Activated naive CD8-positive, alpha-beta T cell treated with anti-CD3 and anti-CD28 coated beads for 36 hours (primary cell): ENCODE measurements at places on chromosomes 5 and 9.

DNA sequence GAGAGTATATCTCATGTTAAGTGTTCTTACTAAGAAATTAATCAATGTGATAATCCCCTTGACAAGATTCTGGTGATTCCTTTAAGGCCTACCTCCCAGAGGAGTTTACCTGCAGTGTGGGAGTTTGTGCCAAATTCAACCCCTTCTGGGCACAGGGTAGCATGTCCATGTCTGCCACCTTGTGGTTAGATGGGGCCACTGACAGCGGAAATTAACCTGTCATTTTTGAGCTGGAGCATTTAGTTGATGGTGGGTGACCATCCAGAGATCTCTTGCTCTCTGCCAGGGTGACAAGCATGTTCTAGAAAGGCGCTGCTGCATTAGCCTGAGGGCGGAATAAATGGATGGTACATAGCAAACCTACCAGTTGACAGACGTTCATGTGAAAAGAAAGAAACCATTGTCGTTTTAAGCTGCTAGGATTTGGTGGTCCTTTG is 132.2 kb downstream of the FBXO4 start:
- no peaks in the 10 kb centered on the region for H3K36me3 ChIP-seq
- DNase-seq, result peak; percentile 36
- H3K27ac ChIP-seq, result no peak overlapping the region
- H3K4me1 ChIP-seq, result no peaks in the 10 kb centered on the region
- H3K4me3 ChIP-seq, result no peak overlapping the region

GRCh38 chr9:111857555-111858211 is 38.9 kb upstream of the UGCG start:
- no peaks in the 10 kb centered on the region for H3K27me3 ChIP-seq
- DNase-seq, result no peak
- no peaks in the 10 kb centered on the region for H3K4me1 ChIP-seq

- peak overlapping the region; percentile 78 for H3K4me3 ChIP-seq
- H3K27me3 ChIP-seq, result no peaks in the 10 kb centered on the region
- H3K4me1 ChIP-seq, result peaks cover 7% of the 10 kb centered on the region
- H3K36me3 ChIP-seq, result no peaks in the 10 kb centered on the region
- DNase-seq, result no peak
Observed at GRCh38 chr9:131530546-131530919, 530 bp downstream of the UCK1 start.

DNA sequence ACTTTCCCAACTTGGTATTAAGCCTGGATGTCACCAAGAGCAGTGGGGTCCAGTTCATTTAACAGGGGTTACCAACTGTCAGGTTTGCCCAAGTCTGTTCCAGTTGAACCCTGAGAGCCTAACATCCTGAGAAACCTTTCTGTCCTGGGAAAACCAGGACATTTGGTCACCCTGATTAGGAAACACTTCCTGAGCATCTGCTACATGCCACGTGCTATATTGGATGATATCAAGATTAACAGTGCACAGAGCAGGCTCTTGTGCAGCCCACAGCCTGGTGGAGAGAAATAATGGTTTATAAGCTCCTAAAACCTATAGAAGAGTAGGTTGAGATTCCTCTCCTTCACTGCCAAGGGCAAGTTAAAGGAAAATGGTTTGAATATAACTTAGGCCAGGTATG is 102.9 kb upstream of the RAD23B start:
- peaks cover 29% of the 10 kb centered on the region for H3K27me3 ChIP-seq
- no peak overlapping the region for H3K27ac ChIP-seq
- H3K4me1 ChIP-seq, result no peaks in the 10 kb centered on the region
- no peaks in the 10 kb centered on the region for H3K36me3 ChIP-seq
- DNase-seq, result no peak

DNA sequence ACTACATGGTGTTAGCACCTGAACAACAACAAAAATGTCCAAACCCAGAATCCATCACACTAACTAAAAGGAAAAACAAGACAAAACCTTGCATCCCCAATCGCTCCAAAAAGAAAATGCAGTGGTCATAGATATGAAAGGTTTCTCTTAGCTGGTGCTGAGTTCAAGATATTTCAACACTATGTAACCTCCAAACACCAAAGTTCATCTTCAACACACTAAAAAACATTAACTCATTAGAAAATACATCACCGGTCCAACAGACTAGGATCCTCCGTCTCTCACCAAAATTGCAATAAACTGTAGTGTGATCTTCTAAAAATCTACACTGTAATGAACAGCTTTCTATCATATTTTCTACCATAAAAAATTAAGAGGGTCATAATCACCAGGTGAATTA is 60.8 kb downstream of the ECPAS start:
- no peak overlapping the region for H3K4me3 ChIP-seq
- H3K27me3 ChIP-seq, result no peaks in the 10 kb centered on the region
- DNase-seq, result no peak
- peaks cover 45% of the 10 kb centered on the region for H3K36me3 ChIP-seq
- H3K4me1 ChIP-seq, result peaks cover 7% of the 10 kb centered on the region

DNA sequence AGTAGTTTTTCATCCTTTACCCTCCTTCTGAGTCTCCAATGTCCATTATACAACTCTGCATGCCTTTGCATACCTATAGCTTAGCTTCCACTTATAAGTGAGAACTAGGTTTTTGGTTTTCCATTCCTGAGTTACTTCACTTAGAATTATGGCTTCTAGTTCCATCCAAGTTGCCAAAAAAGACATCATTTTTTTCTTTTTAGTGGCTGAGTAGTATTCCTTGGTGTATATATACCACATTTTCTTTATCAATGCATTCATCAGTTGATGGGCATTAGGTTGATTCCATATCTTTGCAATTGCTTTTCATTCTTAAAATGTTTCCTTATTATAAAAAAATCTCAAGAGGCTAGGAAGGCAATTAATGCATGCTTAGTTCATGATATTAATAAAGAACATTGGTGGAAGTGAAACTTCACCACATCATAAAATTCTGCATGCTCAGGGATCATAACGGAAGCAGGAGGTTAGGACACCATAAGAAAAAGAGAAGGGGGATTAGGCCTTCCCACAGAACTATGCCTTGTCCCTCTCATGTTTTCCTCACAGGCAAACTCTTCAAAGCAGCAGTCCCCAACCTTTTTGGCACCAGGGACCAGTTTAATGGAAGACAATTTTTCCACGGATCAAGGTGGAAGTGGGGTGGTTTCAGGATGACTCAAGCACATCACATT is 105.2 kb downstream of the FRMD3 start:
- H3K27ac ChIP-seq, result no peak overlapping the region
- H3K27me3 ChIP-seq, result no peaks in the 10 kb centered on the region
- DNase-seq, result no peak
- no peak overlapping the region for H3K4me3 ChIP-seq
- no peaks in the 10 kb centered on the region for H3K36me3 ChIP-seq
- H3K4me1 ChIP-seq, result no peaks in the 10 kb centered on the region

GRCh38 chr5:125180231-125180829 is 433.9 kb upstream of the ZNF608 start:
- no peak overlapping the region for H3K4me3 ChIP-seq
- no peaks in the 10 kb centered on the region for H3K4me1 ChIP-seq
- no peaks in the 10 kb centered on the region for H3K36me3 ChIP-seq
- H3K27me3 ChIP-seq, result no peaks in the 10 kb centered on the region
- no peak for DNase-seq

DNA sequence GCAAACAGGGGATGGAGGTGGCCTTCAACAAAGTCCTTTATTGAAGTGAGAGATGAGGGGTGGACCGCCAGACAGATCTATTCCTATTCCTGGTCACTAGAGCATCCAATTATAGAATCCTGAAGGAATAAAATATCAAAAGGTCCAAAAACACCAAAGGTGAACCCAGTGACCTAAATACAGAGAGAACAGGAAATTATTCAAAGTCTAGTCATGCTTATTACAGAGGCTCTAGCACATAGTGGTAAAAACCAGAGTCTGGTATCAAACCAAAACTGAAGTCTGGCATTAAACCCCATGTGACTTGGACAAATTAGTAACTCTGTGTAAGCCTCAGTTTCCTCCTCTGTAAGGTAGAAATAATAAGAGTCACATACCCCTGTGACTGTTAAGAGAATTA is 100.5 kb upstream of the SNX2 start:
- H3K4me1 ChIP-seq, result no peaks in the 10 kb centered on the region
- no peak overlapping the region for H3K4me3 ChIP-seq
- no peak for DNase-seq
- no peaks in the 10 kb centered on the region for H3K36me3 ChIP-seq
- H3K27me3 ChIP-seq, result peaks cover 37% of the 10 kb centered on the region
- H3K27ac ChIP-seq, result no peak overlapping the region

DNA sequence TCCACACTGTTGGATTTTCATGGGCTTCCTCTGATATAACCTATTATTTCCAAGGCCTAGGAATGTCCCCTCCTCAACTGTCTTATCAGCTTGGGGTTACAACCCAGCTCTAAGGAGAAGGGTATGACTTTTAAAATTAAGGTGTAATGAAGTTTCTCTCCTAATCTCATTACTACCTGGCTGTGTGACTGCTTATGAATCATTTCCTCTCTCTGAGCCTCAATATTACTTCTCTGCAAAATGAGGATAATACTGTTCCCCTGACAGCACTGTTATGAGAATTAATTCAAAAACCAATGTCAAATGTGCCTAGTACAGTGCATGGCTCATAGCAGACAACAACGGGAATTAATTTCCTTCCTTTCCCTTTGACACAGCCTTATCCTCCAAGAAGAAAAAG is 118.9 kb downstream of the NR6A1 start:
- peaks cover 3% of the 10 kb centered on the region for H3K4me1 ChIP-seq
- H3K27me3 ChIP-seq, result no peaks in the 10 kb centered on the region
- H3K36me3 ChIP-seq, result no peaks in the 10 kb centered on the region
- no peak overlapping the region for H3K27ac ChIP-seq

DNA sequence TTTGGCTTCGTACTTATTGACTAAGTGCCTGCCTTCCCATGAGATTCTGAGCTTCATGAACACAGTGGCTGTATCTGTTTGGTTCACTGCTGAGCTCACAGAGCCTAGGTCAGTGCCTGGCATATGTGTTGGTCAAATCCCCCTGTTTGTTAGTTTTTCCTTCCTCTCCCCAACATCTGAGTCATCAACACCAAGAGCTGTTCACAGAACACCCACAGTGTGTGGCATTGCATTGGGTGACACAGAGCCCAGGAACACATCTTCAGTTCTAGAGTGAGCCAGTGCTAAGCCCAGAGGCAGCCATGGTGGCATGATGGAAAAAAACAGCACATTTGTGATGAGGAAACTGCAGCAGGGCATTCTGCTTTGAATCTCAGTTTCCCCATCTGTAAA is 294.6 kb downstream of the SEC61B start:
- peaks cover 7% of the 10 kb centered on the region for H3K27me3 ChIP-seq
- H3K27ac ChIP-seq, result no peak overlapping the region
- peak; percentile 9 for DNase-seq
- no peaks in the 10 kb centered on the region for H3K36me3 ChIP-seq
- no peak overlapping the region for H3K4me3 ChIP-seq
- peaks cover 15% of the 10 kb centered on the region for H3K4me1 ChIP-seq

DNA sequence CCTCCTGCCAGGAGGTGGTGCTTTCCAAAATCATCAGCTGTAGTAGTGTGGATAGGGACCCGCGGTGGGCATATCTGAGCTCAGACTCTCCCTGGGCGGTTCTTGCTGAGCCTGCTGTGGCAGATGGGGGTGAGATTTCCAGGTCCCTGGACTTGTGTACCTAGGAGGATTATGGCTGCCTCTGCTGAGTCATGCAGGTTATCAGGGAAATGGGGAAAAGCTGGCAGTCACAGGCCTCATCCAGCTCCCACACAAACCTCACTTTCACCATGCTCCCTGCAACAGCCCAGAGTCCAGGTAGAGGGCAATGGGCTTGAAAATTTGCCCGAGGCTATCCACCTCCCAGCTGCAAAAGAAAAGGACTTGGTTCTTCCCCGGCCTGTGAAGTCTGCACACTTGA is 23.4 kb upstream of the MAMDC2 start:
- no peak overlapping the region for H3K27ac ChIP-seq
- no peak for DNase-seq
- H3K4me3 ChIP-seq, result no peak overlapping the region
- peaks cover 7% of the 10 kb centered on the region for H3K27me3 ChIP-seq
- H3K36me3 ChIP-seq, result no peaks in the 10 kb centered on the region

DNA sequence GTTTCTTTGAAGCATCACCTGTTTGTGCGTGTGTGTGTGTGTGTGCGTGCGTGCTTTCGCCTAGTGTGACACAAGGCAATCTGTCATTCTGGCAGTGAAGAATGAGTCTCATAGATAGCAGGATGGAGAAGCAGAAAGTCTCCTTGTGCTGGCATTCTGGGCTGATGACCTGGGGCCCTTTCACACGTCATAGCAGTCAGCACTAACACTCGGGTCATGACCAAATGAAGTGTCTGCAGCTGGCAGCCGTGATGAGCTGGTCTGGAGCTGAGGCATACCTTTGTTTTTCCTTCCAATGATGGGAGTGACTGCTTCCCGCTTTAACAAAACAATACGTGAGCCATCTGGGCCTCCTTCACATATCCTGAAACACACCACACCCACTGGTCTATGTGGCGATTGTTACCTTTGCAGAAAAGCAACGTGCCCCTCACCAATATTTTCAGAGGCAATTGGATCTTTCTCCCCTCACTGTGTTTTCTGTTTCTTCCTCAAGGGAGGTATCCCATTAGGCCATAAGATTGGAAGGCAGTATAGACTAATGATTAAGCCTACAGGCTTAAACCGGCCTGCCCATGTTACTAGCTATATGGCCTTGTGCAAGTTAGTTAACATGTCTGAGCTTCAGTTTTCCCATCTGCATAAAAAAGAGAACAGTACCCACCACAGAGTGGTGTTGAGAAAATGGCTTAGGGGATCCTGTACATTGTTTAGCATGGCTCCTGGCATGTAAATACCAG is 88.8 kb downstream of the SREK1 start:
- H3K27me3 ChIP-seq, result no peaks in the 10 kb centered on the region
- no peaks in the 10 kb centered on the region for H3K4me1 ChIP-seq
- H3K36me3 ChIP-seq, result no peaks in the 10 kb centered on the region
- no peak overlapping the region for H3K4me3 ChIP-seq

DNA sequence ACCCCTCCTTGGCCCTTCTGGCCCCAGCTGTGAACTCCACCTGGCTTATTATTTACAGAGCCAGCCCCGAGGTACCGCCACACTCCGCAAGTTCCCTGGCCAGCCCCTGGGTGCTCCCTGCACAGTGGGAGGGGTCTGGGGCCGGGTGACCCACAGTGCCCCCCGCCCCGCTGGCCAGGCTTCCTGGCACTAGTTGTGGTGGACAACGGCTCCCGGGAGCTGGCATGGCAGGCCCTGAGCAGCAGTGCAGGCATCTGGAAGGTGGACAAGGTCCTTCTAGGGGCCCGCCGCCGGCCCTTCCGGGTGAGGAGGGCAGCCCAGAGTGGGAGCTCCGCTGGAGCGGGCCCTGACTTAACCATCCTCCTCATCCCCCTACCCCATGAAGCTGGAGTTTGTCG is 3.9 kb downstream of the MAMDC4 start:
- no peak overlapping the region for H3K27ac ChIP-seq
- DNase-seq, result no peak
- H3K4me3 ChIP-seq, result no peak overlapping the region
- no peaks in the 10 kb centered on the region for H3K36me3 ChIP-seq
- H3K27me3 ChIP-seq, result no peaks in the 10 kb centered on the region
- H3K4me1 ChIP-seq, result no peaks in the 10 kb centered on the region

GRCh38 chr5:176995896-176996767 is 10.4 kb downstream of the UIMC1 start:
- H3K4me3 ChIP-seq, result no peak overlapping the region
- H3K27me3 ChIP-seq, result no peaks in the 10 kb centered on the region
- peaks cover 40% of the 10 kb centered on the region for H3K36me3 ChIP-seq
- no peak overlapping the region for H3K27ac ChIP-seq
